Activated naive CD4-positive, alpha-beta T cell treated with anti-CD3 and anti-CD28 coated beads for 36 hours (primary cell): ENCODE measurements at places on chromosomes 7 and 10. TPM values are rescaled to one million over a fixed set of nuclear protein-coding genes. Genes with fewer than 3 reads are reported as not detected.

UPK3BL1 gene
- 9.6 TPM for total RNA-seq

POT1 gene
- 36.1 TPM for total RNA-seq

- H3K36me3 ChIP-seq: no peaks in the 10 kb centered on the region
- H3K27me3 ChIP-seq: peaks cover 19% of the 10 kb centered on the region
- no peaks in the 10 kb centered on the region for H3K4me1 ChIP-seq
- no peak overlapping the region for H3K27ac ChIP-seq
- DNase-seq: no peak
Observed at GRCh38 chr7:116698930-116699721, 27.1 kb downstream of the MET start.

DNA sequence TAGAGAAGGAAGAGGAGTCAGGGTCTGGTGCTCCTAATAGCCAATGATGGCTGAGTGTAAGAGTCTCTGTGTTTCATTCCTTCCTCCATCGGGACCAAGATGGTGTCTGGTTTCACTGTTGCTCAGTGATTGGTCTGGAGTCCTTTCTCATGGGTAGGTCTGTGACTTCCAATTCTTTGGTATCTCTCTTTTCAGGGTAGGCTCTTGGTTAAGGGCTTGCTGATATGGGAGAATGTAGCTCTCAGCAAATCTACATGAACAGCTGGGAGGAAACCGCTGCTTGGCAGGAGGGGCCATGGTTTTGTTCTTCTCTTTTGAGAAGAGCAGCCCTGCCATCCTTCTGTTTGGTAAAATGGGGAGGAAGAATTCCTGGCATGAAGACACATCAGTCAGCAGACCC, 209.1 kb upstream of the PODXL start:
- H3K36me3 ChIP-seq: no peaks in the 10 kb centered on the region
- H3K27me3 ChIP-seq: peaks cover 9% of the 10 kb centered on the region
- H3K4me3 ChIP-seq: no peak overlapping the region
- no peak overlapping the region for H3K27ac ChIP-seq
- DNase-seq: no peak

DNA sequence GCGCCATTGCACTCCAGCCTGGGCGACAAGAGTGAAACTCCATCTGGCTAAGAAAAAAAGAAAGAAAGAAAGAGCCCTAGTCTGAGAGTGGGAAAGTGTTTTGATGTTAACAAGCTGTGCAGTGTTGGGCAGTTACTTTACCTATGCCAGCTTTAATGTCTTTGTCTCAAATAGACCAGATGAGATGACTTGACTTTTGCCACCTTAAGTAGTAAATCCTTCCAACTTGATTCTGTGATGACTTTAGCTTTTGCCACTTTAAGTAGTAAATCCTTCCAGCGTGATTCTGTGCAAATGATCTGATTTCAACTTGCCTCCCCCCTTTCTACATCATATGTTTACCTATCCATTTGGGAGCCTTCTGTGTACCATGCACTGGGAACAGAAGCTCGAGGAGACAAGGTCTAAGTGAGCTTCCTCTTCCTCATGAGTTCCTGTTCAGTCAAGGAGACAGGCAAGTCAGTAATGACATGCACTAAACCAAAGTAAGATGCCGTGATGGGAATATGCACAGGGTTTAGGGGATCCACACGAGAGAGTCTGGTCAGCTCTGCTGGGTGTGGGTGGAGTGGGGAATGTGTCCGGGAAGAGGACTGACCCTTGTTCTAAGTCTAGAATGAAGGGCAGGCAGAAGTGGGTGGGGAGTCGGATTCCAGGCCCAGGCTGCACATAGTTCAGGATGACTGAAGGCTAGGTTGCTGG, 17.2 kb downstream of the INPP5F start:
- H3K4me3 ChIP-seq: no peak overlapping the region
- H3K27me3 ChIP-seq: no peaks in the 10 kb centered on the region
- no peak for DNase-seq
- peaks cover 31% of the 10 kb centered on the region for H3K4me1 ChIP-seq

GRCh38 chr10:15083674-15084501, 4.7 kb downstream of the ACBD7 start:
- peaks cover 1% of the 10 kb centered on the region for H3K4me1 ChIP-seq
- H3K27ac ChIP-seq: no peak overlapping the region
- DNase-seq: no peak
- H3K27me3 ChIP-seq: no peaks in the 10 kb centered on the region
- H3K4me3 ChIP-seq: no peak overlapping the region

DNA sequence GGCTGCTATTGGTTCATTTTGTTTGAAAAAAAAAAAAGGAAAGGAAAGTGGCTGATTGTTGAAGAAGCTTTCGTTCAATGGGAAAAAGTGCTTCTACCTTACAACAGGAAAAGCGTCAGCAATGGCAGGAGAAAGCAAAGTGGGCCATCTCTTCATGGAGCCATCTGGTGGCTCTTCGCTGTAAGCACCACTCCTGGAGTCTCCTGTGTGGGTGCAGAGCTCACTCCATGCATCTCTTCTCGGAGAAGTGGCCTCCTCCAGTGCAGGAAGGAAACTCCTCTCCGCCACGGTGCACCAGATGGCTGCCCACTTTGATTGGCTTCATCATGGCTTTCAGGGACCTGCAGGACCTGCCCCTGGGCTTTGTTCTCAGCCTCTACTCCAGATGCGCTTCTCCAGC, 250.9 kb downstream of the PTEN start:
- DNase-seq: peak; percentile 45
- no peak overlapping the region for H3K27ac ChIP-seq
- H3K4me1 ChIP-seq: peaks cover 8% of the 10 kb centered on the region
- peaks cover 10% of the 10 kb centered on the region for H3K27me3 ChIP-seq
- no peaks in the 10 kb centered on the region for H3K36me3 ChIP-seq

- H3K4me3 ChIP-seq: no peak overlapping the region
- H3K4me1 ChIP-seq: no peaks in the 10 kb centered on the region
- no peak for DNase-seq
- H3K27ac ChIP-seq: no peak overlapping the region
- H3K36me3 ChIP-seq: peaks cover 11% of the 10 kb centered on the region
Observed at GRCh38 chr10:132729810-132730572, 56.0 kb downstream of the NKX6-2 start.
